ENCODE measurements at places on chromosomes 7 and 10. TPM values are rescaled to one million over a fixed set of nuclear protein-coding genes. Genes with fewer than 3 reads are reported as not detected.

DNA sequence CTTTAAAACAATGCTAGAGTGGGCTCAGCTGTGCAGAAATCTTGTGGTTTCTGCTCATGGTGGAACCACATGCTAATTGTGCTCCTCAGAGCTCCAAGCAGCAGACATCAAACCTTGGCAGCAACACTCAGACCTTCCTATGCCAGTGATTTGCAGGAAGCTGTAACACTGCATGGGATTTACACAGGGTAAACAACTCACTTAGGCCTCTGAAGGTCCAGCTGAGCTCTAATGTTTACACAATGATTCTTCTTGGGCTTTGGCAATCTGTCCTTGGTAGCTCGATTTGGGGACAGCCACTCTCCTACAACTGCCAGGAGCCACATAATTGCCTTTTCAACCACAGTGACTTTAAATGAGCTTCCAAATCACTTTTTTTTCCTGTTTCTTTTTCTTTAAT lies 97.7 kb upstream of the PDLIM1 start:
- H3K4me3 ChIP-seq = no peak overlapping the region
- no peaks in the 10 kb centered on the region for H3K4me1 ChIP-seq
- DNase-seq = no peak
- H3K27ac ChIP-seq = no peak overlapping the region
- peaks cover 4% of the 10 kb centered on the region for H3K27me3 ChIP-seq
- no peaks in the 10 kb centered on the region for H3K36me3 ChIP-seq

The AKR1C2 gene
- 0.36 TPM for total RNA-seq

The ZNF800 gene
- 13.1 TPM for total RNA-seq

The UNCX gene
- total RNA-seq = not detected

- no peaks in the 10 kb centered on the region for H3K36me3 ChIP-seq
- H3K27ac ChIP-seq = no peak overlapping the region
- H3K4me3 ChIP-seq = no peak overlapping the region
Measured at GRCh38 chr10:48784031-48784430, 99.4 kb downstream of the WDFY4 start.

GRCh38 chr10:11724938-11725776 lies 17.0 kb upstream of the ECHDC3 start:
- no peaks in the 10 kb centered on the region for H3K36me3 ChIP-seq
- peaks cover 10% of the 10 kb centered on the region for H3K27me3 ChIP-seq
- DNase-seq = peak; percentile 79
- no peak overlapping the region for H3K4me3 ChIP-seq
- H3K27ac ChIP-seq = no peak overlapping the region
- no peaks in the 10 kb centered on the region for H3K4me1 ChIP-seq

GRCh38 chr7:94888551-94888950 lies 18.8 kb upstream of the PPP1R9A start:
- no peak overlapping the region for H3K4me3 ChIP-seq
- H3K4me1 ChIP-seq = no peaks in the 10 kb centered on the region

DNA sequence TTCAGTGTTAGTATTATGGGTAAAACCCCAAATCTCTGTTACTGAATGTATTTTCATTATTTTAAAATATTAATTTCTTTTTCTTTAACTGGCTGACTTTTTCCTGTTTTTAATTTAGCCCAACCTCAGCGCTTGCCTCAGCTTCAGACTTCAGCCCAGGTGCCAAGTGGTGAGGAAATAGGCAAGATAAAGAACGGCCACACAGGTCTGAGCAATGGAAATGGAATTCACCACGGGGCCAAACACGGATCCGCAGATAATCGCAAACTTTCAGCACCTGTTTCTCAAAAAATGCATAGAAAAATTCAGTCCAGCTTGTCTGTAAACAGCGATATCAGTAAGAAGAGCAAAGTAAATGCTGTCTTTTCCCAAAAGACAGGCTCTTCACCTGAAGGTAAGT lies 57.5 kb downstream of the MDFIC start:
- H3K4me1 ChIP-seq = peaks cover 4% of the 10 kb centered on the region
- peaks cover 5% of the 10 kb centered on the region for H3K36me3 ChIP-seq
- H3K27me3 ChIP-seq = no peaks in the 10 kb centered on the region
- DNase-seq = peak; percentile 47

DNA sequence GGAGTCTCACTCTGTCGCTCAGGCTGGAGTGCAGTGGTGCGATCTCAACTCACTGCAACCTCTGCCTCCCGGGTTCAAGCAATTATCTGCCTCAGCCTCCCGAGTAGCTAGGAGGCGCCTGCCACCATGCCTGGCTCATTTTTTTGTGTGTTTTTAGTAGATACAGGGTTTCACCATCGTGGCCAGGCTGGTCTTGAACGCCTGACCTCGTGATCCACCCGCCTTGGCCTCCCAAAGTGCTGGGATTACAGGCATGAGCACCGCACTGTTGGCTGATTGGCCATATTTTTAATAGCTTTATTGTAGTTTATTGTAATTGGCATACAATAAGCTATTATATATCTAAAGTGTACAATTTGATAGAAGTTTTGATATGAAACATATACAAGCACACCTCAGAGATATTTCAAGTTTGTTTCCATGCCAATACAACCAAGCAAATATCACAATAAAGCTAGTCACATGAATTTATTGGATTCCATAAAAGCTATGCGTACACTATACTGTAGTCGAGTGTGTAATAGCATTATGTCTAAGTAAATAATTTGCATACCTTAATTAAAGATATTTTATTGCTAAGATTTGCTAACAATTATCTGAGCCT lies 5.6 kb downstream of the PLEKHS1 start:
- peaks cover 6% of the 10 kb centered on the region for H3K27me3 ChIP-seq
- no peak overlapping the region for H3K4me3 ChIP-seq
- no peaks in the 10 kb centered on the region for H3K36me3 ChIP-seq
- no peak overlapping the region for H3K27ac ChIP-seq

DNA sequence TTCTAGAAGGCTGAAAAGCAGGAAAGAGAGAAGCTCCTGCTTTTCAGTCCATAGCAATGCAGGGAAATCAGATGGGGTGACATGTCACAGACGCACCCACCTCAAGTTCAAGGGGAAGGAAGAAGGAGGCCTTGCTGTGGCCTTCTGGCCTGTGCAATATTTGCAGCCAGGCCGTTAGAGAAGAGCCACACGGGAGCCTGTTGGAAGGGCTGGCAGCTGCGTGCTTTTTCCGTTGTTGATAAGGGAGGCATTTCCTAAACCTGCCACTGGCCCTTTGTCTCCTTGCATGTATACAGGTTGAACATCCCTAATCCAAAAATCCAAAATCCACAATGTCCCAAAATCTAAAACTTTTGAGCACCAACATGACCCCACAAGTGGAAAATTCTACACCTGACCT lies 492.5 kb upstream of the ZMIZ1 start:
- no peaks in the 10 kb centered on the region for H3K4me1 ChIP-seq
- H3K36me3 ChIP-seq = no peaks in the 10 kb centered on the region
- H3K27ac ChIP-seq = no peak overlapping the region
- peaks cover 8% of the 10 kb centered on the region for H3K27me3 ChIP-seq

- H3K4me1 ChIP-seq = peaks cover 10% of the 10 kb centered on the region
- H3K36me3 ChIP-seq = peaks cover 10% of the 10 kb centered on the region
- no peak overlapping the region for H3K4me3 ChIP-seq
- H3K27me3 ChIP-seq = no peaks in the 10 kb centered on the region
- DNase-seq = no peak
Measured at GRCh38 chr10:61984803-61985418, 83.4 kb downstream of the ARID5B start.

The CDNF gene
- 0.83 TPM for total RNA-seq

DNA sequence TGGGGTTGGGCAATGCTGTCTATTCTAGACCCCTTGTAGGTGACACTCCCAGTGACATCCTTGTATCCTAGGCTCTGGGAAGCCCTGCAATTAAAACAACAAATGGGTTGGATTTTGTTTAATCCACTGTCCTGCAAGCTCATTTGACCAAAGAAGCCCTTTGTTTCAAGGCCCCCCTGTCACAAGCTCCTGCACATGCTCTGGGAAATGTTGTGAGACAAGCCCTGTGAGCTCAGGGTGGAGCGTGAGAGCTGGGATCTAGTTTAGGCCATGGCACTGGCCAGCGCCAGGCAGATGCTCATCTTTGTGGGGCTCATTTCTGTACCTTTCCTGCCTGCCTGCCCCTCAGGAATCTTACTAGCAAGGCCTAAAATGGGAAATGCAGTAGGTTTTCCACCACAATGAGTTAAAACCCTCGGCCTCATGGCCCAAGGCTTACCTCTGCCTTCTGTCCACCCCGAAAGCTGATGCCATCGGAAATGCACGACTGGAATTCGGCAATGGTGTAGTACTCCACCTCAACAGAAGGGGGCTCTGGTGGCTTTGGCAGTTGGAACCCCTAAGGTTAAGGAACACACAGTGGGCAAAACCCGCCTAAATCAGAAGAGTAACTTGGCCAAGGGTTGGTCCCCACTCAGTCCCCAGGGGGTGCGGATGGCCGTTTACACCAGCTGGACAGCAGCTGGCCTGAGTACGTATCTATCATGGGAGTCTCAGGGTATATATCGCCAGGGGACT lies 112.0 kb downstream of the NEURL1 start:
- peaks cover 62% of the 10 kb centered on the region for H3K36me3 ChIP-seq
- H3K27me3 ChIP-seq = no peaks in the 10 kb centered on the region
- DNase-seq = peak; percentile 43
- no peak overlapping the region for H3K27ac ChIP-seq
- no peaks in the 10 kb centered on the region for H3K4me1 ChIP-seq

GRCh38 chr7:24715171-24715570 lies 42.1 kb downstream of the GSDME start:
- no peak for DNase-seq
- H3K4me1 ChIP-seq = peaks cover 8% of the 10 kb centered on the region
- H3K4me3 ChIP-seq = no peak overlapping the region
- peaks cover 31% of the 10 kb centered on the region for H3K36me3 ChIP-seq
- H3K27ac ChIP-seq = no peak overlapping the region
- H3K27me3 ChIP-seq = no peaks in the 10 kb centered on the region

DNA sequence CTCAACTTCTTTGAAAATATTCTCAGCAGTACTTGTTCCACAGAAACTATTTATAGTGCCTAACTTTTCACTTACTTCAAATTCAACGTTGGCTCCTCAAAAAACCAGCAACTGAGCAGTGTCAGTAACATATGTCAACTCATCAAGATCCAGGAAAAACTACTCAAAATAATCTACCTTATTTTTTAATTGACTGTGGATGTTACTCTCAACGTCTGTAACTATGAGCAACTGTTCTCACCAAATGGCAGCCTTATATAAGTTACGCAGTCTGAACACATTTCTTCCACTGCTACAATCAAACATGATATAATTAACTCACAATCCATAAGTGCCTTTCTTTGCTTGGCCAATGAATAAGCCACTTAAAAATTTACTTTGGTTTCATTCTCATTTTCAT lies 77.8 kb downstream of the SP8 start:
- no peak overlapping the region for H3K4me3 ChIP-seq
- H3K27me3 ChIP-seq = no peaks in the 10 kb centered on the region
- H3K36me3 ChIP-seq = no peaks in the 10 kb centered on the region
- no peak overlapping the region for H3K27ac ChIP-seq
- H3K4me1 ChIP-seq = no peaks in the 10 kb centered on the region

GRCh38 chr10:85862771-85863170 lies 503.8 kb downstream of the GRID1 start:
- no peak overlapping the region for H3K27ac ChIP-seq
- no peaks in the 10 kb centered on the region for H3K36me3 ChIP-seq
- no peaks in the 10 kb centered on the region for H3K4me1 ChIP-seq
- no peak for DNase-seq
- no peak overlapping the region for H3K4me3 ChIP-seq
- H3K27me3 ChIP-seq = no peaks in the 10 kb centered on the region

The TMEM196 gene
- not detected for total RNA-seq

GRCh38 chr7:116434820-116435341 lies 64.7 kb upstream of the CAV2 start:
- H3K4me3 ChIP-seq = no peak overlapping the region
- peaks cover 15% of the 10 kb centered on the region for H3K4me1 ChIP-seq
- no peak overlapping the region for H3K27ac ChIP-seq
- H3K27me3 ChIP-seq = no peaks in the 10 kb centered on the region

- no peaks in the 10 kb centered on the region for H3K27me3 ChIP-seq
- peaks cover 2% of the 10 kb centered on the region for H3K36me3 ChIP-seq
- no peak overlapping the region for H3K4me3 ChIP-seq
- H3K4me1 ChIP-seq = peaks cover 4% of the 10 kb centered on the region
Measured at GRCh38 chr10:87734987-87735827, 75.5 kb downstream of the PAPSS2 start.

DNA sequence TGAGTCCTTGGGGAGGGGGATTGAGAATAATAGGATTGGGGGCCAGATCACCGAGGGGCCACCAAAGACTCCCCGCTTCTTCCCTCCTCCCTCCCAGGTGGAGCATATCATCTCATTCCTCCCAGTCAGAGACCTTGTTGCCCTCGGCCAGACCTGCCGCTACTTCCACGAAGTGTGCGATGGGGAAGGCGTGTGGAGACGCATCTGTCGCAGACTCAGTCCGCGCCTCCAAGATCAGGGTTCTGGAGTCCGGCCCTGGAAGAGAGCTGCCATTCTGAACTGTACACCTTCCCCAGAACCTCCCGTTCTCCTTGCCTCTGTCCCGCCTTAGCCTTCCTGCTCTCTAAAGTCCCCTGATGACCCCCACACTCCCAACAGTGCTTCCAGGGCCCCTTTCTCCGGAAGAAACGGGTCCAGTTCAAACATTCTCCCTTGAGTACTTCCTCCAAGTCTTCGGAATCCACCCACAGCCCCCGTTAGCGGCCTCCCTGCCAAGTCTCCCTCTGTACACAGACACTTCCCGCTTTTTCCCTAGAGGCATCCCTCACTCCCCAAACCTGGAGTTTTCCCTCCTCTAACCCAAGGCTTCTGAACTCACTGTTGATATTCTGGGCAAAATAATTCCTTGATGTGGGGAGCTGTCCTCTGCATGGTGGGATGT lies 4.1 kb downstream of the FBXO24 start:
- DNase-seq = no peak
- H3K36me3 ChIP-seq = no peaks in the 10 kb centered on the region

- H3K4me3 ChIP-seq = no peak overlapping the region
- no peaks in the 10 kb centered on the region for H3K36me3 ChIP-seq
- no peaks in the 10 kb centered on the region for H3K4me1 ChIP-seq
- DNase-seq = no peak
Measured at GRCh38 chr7:34451183-34451582, 206.8 kb upstream of the NPSR1 start.

GRCh38 chr10:19783721-19784120 lies 32.5 kb upstream of the PLXDC2 start:
- DNase-seq = no peak
- H3K4me3 ChIP-seq = no peak overlapping the region
- H3K27ac ChIP-seq = no peak overlapping the region

The ITIH5 gene
- under 0.01 TPM for total RNA-seq

DNA sequence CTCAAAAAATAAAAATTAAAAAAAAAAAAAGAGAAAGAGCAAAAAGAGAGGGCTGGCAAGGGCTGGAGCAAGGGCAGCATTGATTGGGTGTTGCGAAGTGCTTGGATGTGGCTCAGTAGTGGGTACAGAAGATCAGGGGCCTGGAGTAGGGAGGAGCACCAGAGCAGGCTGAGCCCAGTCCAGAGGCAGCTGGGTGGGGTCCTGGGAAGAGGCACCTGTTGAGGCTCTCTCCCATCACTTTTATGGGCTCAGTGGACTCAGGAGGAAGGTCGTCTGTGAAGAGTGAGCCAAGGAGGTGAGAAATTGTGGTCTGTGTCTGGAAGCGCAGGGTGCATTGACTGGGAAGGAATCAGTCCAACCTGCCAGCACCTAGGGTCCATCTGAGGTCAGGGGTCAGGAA lies 11.8 kb upstream of the ZMIZ2 start:
- no peaks in the 10 kb centered on the region for H3K27me3 ChIP-seq
- no peak for DNase-seq
- no peak overlapping the region for H3K27ac ChIP-seq
- H3K36me3 ChIP-seq = no peaks in the 10 kb centered on the region
- peaks cover 14% of the 10 kb centered on the region for H3K4me1 ChIP-seq

Measured in IMR-90 (cell line).